ENCODE measurements at places on chromosomes 11 and 22. TPM values are rescaled to one million over a fixed set of nuclear protein-coding genes. Genes with fewer than 3 reads are reported as not detected.

DNA sequence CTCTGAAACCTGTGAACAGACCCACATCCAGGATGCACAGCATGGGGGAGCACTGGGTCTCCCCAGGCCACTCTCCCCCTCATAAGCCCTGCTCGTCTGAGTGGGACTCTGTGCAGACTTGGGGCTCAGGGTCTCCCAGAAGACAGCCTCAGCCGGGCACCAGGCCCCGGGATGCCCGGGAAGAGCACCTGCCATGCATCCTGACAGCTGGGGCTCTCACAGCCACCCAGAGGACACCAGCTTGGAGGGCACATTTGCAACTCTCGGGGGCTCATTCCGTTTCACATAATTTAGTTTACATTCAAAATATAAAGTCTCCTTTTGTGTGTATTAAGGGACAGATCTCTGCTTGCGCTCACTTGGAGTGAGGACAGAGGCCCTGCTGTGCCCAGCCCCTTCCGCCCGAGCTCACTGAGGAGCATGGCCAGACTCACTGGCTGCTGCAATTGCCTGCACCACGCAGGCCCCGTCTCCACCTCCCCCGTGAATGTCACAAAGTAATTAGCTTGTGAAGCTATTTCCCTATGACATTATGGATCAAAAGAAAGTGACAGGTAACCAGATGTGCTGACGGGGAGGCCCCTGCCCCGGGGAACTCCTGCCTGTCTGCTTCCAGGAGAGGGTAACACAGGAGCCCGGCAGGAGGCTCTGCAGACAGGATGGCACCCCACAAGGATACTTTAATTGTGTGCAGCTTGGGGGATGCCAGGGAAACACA lies 275.6 kb downstream of the BRD1 start:
- no peak for DNase-seq

DNA sequence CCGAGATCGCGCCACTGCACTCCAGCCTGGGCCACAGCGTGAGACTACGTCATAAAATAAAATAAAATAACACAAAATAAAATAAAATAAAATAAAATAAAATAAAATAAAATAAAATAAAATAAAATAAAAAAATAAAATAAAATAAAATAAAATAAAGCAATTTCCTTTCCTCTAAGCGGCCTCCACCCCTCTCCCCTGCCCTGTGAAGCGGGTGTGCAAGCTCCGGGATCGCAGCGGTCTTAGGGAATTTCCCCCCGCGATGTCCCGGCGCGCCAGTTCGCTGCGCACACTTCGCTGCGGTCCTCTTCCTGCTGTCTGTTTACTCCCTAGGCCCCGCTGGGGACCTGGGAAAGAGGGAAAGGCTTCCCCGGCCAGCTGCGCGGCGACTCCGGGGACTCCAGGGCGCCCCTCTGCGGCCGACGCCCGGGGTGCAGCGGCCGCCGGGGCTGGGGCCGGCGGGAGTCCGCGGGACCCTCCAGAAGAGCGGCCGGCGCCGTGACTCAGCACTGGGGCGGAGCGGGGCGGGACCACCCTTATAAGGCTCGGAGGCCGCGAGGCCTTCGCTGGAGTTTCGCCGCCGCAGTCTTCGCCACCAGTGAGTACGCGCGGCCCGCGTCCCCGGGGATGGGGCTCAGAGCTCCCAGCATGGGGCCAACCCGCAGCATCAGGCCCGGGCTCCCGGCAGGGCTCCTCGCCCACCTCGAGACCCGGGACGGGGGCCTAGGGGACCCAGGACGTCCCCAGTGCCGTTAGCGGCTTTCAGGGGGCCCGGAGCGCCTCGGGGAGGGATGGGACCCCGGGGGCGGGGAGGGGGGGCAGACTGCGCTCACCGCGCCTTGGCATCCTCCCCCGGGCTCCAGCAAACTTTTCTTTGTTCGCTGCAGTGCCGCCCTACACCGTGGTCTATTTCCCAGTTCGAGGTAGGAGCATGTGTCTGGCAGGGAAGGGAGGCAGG lies at the start of gene GSTP1:
Gene GSTP1, plus strand, starts transcription at position 566 of the 958 bp plus-strand sequence. Its CDS starts 32 bp downstream, at position 598.
- DNase-seq = peak; percentile 79

GRCh38 chr11:103972013-103972412 lies 64.4 kb upstream of the DDI1 start:
- DNase-seq = no peak

- DNase-seq = no peak
Measured at GRCh38 chr11:111329306-111330204, 31.2 kb downstream of the POU2AF3 start.

GRCh38 chr22:34278121-34278520 lies 357.8 kb upstream of the LARGE1 start:
- DNase-seq = no peak

DNA sequence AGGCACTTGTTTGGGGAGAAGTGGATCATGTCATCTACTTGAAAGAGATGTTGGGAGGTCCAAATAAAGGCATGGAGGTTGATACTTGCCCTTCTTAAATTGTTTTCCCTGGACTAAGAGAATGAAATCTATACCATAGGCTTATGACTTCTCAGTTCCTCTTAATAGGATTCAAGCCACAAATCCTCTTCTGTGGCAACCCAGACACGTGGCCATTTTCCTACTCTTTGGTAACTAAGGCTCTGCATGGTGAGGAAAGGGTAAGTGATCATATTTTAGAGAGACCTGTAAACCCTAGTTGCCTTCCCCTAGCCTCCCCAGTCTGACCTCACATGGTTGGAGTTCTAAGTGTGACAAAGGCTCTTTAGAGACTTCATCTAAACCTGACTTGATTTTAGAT lies 72.9 kb upstream of the CD44 start:
- no peak for DNase-seq

DNA sequence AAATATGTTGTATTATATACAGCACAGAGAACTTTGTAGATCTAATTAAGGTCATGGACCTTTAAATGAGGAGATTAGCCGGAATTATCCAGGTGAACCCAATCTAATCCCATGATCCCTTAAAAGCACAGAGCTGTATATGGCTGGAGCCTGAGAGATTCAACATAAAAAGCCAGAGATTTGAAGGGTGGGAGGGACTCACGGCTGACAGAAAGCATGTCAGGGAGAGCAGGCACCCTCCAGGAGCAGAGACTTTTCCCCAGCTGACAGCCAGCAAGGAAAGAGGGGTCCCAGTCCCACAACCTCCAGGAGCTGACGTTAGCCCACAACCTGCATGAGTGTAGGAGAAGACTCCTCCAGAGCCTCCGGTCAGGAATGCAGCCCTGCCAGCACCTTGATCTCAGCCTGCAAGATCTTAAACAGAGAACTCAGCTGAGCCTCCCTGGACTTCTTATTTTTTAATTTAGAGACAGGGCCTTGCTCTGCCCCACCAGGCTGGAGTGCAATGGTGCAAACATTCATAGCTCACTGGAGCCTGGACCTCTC lies 20.0 kb upstream of the ADA2 start:
- DNase-seq = no peak

GRCh38 chr11:123578778-123579481 lies 75.5 kb downstream of the SCN3B start:
- no peak for DNase-seq

DNA sequence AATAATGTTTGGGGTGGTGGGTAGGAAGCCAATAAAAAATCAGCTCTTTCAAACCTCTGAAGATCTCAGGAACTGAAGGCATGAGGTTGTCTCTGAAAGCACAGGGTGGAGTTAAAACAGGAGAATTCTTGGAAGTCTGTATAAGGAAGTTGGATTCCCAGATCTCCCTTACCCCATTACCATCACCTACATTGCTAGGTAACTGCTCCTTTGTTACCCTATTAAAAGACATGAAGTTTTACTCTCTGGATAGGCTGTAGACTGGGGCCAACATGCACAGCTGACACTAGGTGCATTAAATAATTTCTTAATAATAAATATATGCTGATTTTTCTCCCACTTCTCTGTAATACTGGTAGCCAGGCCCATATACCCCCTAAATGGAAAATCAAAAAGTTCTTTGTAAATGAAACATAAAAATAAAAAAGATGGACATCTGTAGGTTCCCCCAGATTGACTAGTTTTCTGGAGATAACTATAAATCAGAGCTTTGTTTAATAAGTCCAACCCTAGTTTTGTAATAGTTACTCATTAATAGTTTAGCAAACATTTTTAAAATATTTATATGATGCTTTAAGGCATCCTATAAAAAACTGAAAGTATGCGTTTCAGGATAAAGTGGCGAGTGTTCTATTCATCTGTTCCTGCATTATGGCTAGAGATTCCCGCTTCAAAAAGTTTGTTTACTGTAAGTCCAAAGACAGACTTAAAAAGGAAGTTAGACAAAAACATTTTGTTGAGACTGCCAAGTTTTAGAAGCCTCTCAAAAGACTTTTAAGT lies 63.8 kb downstream of the KIF18A start:
- no peak for DNase-seq

NRIP3 gene
- 2.1 TPM for polyA plus RNA-seq

KIAA1671 gene
- polyA plus RNA-seq = 13.0 TPM

PRPF19 gene
- polyA plus RNA-seq = 83.0 TPM

CCDC73 gene
- polyA plus RNA-seq = not detected

Measured in urinary bladder (tissue), 4 donors.